Stimulated activated CD8-positive, alpha-beta memory T cell treated with anti-CD3 and anti-CD28 coated beads, Interleukin-15, amount 100 ng/mL, for 24 hours (primary cell): ENCODE measurements at places on chromosomes 5 and 9.

- no peak for DNase-seq
Observed at GRCh38 chr9:35079041-35079425, 709 bp downstream of the FANCG start.

- DNase-seq, result no peak
Observed at GRCh38 chr9:129284607-129285291, 106.7 kb upstream of the IER5L start.

- no peak for DNase-seq
Observed at GRCh38 chr5:107799306-107799705, 128.6 kb upstream of the EFNA5 start.

DNA sequence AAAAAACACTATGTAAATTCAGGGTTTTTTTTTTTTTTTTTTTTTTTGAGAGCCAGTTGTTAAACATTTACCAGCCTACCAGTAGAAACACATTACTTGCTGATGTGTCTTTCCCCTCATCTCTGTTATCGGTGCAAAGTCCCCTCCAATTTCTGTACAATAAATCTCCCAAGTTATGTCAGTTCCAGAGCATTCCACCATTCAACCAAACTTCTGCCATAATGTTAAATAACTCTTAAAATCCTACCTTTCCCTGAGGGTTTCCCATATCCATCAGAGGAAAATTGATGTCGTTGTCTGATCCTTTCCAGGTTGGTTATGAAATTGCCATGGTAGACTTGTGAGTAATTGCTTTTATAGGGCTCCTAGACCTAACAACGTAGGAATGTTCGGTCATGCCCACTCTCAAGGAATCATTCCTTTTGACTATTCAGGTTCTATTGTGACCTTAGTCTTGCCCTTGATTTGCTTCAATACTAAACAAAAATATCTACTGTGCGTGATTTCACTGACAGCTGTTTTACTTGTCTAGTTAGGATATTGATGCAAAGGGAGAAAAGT, 5.6 kb upstream of the PPP2R2B start:
- DNase-seq, result no peak

DNA sequence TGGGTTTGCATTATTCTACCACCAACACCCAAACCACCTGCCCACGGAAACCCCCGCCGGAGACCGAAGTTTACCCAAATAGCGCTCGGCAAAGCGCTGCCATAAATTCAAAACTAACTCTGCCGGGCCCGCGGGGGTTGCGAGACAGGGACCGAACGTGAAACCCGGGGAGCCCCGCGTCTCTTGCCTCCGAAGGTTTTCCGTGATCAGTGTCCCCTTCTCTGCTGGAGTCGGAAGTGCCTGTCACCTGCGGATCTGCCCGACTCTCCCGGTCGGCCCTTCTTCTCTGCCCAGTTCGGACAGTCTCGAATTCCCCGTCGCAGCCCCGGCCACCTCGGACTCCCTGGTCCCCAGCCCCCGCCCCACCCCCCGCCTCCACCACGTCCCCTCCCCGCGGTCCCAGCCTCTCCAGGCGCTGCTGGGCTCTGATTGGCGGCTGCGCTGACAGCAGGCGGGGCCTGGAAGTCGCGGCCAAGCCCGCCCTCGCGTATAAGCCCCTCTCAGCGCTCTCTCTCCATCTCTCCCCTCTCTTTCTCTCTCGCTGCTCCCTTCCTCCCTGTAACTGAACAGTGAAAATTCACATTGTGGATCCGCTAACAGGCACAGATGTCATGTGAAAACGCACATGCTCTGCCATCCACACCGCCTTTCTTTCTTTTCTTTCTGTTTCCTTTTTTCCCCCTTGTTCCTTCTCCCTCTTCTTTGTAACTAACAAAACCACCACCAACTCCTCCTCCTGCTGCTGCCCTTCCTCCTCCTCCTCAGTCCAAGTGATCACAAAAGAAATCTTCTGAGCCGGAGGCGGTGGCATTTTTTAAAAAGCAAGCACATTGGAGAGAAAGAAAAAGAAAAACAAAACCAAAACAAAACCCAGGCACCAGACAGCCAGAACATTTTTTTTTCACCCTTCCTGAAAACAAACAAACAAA, at the start of gene RORB:
RORB (plus strand) TSS at position 517 of the 929 bp plus-strand sequence. CDS start 642 bp downstream, outside the sequence.
- DNase-seq, result no peak

GRCh38 chr9:106038266-106039001, 344.1 kb downstream of the TMEM38B start:
- no peak for DNase-seq

DNA sequence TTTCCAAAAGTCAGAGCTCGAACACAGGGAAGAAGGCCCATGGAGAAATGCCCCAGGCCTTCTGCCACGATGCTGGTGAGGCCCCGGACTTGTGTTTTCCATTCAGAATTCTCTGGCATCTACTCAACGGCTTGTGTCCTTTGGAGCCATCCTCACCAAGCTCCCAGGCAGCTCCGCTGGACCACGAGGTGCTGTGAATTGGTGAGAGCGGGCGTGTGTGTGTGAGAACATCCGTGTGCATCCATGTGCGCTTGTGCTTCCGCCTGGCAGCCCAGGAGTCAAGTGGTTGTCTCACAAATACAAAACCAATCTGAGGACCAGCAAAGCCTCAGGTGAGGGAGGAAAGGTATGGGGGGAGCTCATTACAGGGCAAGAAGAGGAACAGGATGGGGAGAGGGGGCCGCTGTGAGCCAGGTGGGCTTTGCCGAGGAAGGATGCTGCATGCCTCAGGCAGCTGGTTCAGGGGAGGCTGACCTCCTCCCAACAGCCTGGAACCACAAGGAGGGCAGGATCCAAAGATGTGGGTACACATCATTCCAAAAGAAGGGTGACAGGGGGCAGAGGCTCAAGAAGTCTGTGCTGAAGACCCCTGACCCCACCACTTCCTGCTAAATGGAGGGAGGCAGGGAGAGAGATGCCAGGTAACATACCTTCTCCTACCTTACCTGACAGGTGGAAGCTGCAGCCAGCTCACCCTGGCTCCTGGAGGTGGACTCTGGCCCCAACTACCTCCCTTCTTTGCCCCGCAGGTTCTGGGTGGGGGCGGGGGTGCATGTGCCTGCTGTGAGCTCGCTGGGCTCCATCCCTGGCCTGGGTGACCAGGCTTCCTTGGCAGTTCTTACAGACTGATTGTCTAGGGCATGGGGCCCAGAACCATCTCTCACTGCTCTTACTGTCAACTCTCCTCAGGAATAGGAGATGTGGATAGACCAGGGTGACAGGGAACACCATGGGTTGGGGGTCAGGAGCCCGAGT, 196.3 kb downstream of the PAX5 start:
- DNase-seq, result no peak

DNA sequence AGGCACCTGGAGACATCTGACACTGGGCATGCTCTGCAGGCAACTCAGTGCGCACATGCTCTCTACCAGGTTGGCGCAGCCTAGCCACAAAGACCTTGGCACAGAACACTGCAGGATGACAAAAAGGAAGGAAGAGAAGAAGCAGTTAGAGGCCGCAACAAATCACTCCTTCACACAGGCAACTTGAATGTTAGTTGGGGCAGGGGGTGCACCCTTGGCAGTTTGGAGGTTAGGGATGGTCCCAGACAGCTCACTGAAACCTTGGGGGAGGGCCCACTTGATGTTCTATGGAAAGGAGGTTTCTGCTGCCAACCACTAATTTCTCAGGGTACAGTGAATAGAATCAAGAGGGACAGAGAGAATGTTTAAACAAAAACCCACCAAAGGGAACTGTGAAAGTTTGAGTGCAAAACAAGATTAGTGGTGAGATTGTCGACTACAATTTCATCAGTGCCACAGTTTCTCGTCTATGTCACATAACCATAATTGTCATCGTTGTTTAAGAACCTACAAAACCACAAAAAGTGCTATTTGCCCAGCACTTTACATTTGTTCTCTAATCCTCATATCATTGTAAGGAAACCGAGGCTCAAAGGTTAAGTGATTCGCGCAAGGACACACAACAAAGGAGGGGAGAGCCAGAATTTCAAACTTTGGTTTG, 48.7 kb downstream of the FBXW11 start:
- DNase-seq, result peak; percentile 2

- DNase-seq, result no peak
Observed at GRCh38 chr9:132804576-132805295, 73.3 kb downstream of the AK8 start.

- no peak for DNase-seq
Observed at GRCh38 chr9:89637787-89638186, 33.0 kb downstream of the GADD45G start.
